GM23248 (cell line): ENCODE measurements at places on chromosomes 13 and 19.
A peak's percentile ranks its signal among the peaks of the same experiment; 100 is the strongest.

DNA sequence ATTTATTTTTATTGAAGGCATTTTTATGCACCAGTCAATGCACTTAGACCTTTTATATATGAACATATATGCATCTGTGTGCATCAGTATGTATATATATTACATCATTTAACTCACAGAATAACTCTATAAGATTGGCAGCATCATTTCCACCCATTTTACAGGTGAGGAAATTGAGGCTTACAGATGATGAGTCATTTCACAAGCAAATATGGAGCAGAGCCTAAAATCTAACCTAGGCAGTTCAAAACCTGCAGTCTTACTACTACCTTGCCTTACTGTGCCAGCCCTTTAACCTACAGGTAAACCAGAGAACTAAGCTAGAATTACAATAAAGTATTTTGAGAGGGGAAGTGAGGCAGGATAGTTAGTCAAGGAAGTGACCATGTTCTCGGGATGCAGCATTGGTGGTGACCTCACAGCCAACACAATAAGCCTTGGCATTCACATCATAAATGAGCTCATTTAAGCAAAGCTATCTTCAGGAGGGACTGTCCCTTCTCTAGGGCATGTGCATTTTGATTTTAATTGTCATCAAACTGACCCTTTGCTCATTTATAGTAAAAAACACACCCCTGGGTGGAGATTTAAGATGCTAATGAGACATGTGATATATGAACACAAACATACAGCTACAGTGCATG, 274.3 kb downstream of the DCLK1 start:
- DNase-seq = peak; percentile 31

GRCh38 chr19:57934820-57935665, at the start of gene ZNF418:
Gene ZNF418, minus strand, starts transcription at chr19:57935402. Its CDS starts 1,580 bp downstream, at chr19:57933822.
- DNase-seq = peak; percentile 92

- DNase-seq = peak; percentile 39
Observed at GRCh38 chr13:49353908-49354307, 90.0 kb downstream of the CAB39L start.

DNA sequence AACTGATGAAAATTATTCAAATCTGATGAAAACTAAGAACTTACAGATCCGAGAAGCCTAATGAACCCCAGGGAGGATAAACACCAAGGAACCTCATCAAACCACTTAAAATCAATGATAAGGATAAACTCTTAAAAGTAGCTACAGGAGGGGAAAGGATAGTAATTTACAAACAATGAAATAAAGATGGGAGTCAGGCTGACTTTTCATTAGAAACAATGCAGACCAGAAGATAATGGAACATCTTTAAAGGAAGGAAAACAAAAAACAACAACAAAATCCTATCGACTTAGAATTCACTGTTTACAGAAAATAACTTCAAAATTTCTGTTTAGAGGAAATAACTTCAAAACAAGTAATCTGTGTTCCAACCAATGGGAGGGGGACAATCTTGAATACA, 73.4 kb downstream of the ZDHHC20 start:
- DNase-seq = no peak

- peak; percentile 58 for DNase-seq
Observed at GRCh38 chr19:584240-585001, 5.3 kb upstream of the HCN2 start.

GRCh38 chr13:44302940-44303575, 70.6 kb upstream of the SERP2 start:
- no peak for DNase-seq

- no peak for DNase-seq
Observed at GRCh38 chr19:14530005-14530348, 583 bp downstream of the TECR start.

GRCh38 chr19:39130337-39131254, 5.0 kb downstream of the PAK4 start:
- DNase-seq = no peak

- no peak for DNase-seq
Observed at GRCh38 chr13:51588406-51588949, 4.2 kb downstream of the WDFY2 start.

GRCh38 chr19:6847828-6848200, 39.6 kb upstream of the ADGRE1 start:
- no peak for DNase-seq
